ENCODE measurements at places on chromosomes 2 and 18.

DNA sequence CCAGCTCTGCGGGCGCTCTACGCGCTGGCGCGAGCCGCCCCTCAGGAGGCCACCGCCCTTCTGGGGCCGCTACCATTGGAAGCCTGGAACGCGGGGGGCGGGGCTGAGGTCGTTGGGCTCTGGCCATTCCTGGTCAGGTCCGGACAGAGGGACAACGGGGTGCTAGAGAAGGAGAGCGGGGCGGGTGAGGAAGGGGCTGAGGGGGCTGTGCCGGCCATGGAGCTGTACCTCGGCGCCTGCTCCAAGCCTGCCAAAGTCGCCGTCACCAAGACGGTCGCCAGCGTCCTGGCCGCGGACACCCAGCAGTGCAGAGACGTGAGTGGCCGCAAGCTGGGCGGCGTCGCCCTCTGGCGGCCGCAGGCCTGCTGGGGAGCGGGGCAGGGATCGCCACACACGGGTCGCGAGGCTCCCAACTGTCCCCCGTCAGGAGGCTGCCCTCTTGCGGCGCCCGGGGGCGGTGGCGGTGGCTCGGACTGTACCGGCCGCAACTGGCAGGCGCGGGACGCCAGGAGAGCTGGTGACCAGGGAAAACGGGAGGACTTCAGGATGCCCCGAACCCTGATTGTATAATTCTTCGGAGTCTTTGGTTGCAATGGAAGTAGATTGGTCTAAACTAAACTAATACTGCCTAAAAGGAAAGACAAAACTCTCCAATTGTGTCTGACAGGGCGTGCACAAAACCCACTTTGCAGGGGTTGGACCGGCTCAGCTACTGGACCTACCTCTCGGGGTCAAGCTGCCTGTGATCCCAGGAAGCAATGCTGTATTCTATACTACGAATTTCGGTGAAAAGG, at the start of gene FSIP2:
Gene FSIP2 (plus strand): TSS at position 126 of the 794 bp plus-strand sequence. CDS start 91 bp downstream, at position 217.
- no peak for DNase-seq

DNA sequence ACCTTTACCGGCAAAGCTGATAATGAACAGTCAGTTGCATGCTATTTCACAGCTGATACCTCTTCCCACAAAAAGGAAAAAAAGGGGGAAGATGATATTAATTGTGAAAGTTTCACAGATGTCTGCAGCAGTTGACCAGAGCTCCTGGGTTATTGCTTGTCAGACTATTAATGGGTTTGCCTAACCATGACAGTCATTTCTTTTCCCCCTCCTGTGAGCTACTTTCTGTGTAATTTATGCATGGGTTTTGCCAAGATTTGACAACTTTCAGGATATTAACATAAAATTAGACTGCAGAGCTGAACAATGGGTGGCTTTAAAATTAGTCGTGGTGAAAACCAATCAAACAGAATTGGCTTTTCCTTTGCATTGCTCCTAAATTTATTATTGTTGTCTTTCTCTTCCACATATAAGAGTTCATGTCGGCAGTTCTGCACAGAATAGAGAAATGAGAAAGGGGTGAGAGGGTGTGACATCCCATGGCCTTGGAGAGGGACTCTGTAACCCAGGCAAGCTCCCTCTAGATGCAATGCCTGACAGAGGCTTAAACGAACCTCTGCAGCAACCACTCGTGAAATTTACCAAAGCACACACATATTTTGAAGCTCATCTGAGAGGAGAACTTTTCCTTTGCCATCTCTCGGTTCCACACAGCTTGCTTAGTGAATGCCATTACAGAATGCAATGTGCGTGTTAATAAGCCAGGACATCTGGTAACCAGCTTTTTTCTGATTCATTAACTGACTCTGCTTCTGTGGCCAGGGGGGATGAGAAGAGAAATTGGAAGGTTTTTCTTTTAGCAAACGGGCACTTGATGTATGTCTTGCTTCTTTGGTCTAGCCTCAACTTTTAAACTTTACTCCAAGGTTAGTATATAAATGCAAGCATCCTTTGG, 82.2 kb upstream of the ITGA4 start:
- no peak for DNase-seq

DNA sequence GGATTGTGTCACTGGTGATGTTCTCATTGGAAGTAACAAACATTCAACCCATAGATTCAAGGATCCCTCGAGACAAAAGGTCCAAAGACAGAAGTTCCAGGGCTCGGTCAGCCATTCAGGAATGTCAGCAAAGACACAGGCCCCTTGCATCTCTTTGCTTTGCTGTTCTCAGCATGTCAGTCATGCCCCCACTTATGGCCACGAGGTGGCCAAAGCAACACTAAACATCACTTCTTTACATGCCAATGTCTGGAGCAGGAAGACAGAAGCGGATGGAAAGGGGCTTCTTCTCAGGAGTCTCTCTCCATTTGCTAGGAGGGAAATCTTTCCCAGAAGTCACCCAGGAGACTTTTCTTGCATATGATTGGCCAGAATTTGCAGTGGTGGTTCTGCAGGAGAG, 191.6 kb upstream of the SP5 start:
- no peak for DNase-seq

DNA sequence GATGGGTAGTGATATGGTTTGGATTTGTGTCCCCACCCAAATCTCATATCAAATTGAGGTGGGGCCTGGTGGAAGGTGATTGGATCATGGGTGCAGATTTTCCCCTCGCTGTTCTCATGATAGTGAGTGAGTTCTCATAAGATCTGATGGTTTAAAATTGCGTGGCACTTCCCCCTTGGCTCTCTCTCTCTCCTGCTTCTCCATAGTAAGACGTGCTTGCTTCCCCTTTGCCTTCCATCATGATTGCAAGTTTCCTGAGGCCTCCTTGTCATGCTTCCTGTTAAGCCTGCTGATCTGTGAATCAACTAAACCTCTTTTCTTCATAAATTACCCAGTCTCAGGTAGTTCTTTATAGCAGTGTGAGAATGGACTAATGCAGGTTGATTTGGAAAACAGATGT, 223.2 kb upstream of the APCDD1 start:
- no peak for DNase-seq

DNA sequence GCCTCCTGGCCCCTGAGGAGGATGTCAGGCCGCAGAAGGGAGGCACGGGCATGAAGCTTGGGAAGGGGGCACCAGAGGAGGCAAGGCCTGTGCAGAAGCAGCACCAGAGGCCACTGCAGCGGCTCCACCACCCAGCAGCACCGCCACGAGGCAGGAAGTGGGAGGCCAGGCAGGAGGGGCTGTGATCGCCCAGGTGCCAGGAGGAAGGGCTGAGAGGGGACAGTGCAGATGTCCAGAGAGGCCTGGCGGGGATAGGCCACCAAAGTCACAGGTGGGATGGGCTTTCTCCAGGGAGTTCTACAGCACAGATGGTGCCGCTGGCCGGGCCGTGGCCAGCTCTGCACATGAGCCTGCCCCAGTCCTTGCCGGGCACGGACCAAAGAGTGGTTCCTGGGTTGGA, 6.0 kb upstream of the ALPI start:
- DNase-seq = no peak

- no peak for DNase-seq
These were observed 222.4 kb upstream of the NCKAP5 start for GRCh38 chr2:133790711-133791110.

DNA sequence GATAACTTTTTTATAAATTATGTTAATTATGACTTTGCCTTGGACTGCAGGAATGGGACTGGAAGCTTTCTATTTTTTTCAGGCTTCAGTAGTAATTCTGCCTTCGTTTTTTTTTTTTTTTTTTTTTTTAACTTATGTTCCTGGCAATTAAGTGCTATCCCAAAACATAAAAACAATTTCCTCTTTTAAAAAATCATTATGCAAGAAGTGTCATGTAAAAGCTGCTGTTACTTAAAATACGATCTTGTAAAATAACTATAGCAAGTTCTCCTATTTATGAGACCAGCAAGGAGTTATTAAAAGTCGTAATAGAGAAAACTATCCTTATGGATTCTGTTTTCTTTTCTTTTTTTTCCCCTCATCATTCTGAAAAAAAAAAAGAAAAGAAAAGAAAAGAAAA, 301.6 kb upstream of the FBXO11 start:
- DNase-seq = no peak

DNA sequence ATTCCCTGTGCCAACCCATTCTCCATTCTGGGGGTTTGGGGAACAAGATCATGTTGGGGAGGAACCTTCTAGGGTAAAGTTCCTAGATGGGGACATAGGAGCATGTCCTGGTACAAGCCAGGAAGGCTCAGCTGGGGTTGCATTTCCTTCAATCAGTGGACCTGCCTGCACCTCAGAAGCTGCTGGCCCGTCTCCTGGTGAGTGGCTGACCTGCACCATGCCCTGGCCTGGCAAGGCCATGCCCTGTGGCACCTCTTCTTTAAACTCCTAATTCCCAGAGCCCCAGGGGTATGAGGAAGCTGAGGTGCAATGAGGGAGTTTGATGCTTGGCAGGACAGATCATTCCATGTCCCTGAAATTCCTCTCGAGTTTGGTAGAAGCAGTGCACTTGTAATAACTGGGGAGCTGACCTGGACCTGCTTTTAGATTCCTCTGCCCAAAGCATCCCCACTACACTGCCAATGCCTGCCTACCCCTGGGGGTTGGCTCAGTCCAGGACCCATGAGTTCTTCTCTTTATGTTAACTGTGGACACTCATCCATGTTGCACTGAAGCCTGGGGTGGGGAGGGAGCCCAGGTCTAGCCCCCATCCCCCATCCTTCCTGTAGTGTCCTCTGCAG, 25.3 kb downstream of the MROH2A start:
- DNase-seq = no peak

DNA sequence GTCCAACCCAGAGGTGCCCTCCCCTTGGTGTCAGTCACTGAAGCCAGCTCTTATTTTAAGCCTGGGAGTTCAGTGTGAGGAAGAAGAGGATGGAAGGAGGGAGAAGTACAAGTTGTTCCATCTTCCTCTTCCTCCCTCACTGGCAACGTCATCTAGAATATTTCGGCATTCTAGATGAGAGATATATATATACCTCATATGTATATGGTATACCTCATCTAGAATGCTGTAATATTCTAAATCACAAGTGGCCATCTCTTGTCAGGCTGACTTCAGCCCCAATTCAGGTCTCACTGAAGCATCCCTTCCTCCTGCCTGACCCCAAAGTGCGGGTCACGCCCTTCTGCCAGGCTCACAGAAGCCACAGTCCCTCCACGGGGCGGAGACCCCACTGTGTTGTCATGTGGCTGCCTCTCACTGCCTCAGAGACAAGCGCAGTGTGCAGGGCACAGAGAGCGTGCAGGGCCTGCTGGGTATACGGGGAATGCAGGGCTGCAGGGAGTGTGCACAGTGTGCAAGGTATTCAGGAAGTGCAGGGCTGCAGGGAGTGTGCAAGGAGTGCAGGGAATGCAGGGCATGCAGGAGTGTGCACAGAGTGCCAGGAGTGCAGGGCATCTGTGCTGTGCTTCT, 32.8 kb upstream of the B3GNT7 start:
- DNase-seq = no peak

DNA sequence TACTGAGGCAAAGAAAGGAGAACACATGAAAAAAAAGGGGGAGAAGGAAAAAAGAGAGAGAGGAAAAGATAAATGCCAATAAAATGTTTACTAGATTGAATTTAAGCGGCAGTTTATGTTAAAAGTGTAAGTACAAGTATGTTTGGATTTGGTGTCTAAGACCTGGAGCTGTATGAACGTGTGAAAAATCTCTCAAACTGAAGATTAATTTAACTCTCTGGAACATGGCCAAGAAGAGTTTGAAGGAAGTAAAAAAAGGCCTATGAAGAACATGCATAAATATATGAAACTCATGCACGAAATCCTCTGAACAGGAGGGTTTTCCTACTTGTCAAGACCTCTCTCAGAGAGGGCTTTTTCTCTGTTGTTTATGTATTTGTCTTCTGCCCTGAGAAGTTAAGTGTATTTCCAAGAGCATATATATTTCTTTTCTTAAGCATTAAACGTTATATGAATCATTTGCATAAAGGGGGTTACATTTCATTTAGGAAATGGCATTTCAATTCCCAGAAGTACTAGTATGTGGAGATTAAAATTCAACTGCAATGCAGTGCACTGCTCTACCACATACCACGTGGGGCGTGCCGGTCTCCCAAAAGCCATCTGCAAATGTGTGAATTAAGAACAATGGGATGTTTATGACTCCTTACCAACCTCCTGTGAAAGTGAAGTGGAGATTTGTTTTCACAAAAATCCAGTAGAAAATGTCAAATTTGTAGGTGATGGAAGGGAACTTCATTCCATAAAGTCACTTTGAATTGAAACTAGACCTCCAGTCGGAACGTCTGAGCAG, 281.1 kb upstream of the TRIB2 start:
- DNase-seq = no peak

DNA sequence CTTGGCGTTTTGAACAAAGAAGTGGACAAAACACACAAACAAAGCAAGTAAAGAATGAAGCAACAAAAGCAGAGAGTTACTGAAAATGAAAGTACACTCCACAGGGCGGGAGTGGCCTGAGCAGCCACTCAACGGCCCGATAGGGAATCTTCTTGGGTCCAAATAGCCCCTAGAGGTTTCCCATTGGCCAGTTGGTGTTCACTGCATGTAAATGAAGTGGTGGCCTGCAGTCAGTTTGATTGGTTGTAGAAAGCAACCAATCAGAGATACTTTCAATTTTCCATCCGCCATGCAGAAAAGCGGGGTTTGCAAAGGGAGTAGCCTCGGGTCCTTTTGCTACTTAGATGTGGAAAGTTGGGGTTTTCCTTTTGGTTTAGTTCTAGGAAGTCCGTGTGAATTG, 31.6 kb downstream of the CYBRD1 start:
- no peak for DNase-seq

DNA sequence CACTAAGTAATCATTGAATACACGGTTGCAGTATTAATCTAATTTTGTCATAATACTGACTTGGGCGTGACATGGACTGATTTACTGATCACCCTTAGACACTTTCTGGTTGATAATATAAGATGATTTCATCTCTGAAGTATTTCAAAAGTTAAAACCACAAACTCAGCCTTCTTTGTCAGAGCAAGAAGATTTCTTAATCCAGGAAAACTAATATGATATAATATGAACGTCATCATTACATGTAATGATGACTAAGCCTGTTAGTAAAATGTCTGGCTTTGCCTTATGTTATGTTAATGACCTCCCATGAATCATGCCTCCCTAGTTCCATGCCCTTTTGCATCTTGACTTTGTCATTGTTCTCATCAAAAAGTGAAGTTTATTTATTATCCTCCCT, 1325.0 kb upstream of the CDH2 start:
- no peak for DNase-seq

DNA sequence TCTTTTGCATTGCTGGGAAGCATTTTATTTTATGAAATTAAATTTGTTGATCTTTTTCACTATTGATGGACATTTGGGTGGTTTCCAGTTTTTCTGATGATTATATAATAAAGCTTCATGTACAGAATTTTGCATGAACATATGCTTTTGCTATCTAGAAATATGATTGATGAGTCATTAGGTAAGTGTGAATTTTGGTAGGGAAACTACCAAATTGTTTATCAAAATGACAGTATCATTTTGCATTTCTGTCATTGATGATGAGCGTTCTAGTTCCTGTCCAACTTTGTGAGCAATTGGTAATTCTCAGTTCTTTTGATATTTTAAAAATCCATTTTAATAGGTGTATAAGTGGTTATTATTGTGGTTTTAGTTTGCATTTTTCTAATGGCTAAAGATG, 67.7 kb downstream of the TAF4B start:
- DNase-seq = no peak

GRCh38 chr2:160522951-160523710, 29.5 kb upstream of the RBMS1 start:
- no peak for DNase-seq

Data from Jurkat, Clone E6-1 (cell line).